ENCODE measurements at places on chromosomes 11 and 22.

DNA sequence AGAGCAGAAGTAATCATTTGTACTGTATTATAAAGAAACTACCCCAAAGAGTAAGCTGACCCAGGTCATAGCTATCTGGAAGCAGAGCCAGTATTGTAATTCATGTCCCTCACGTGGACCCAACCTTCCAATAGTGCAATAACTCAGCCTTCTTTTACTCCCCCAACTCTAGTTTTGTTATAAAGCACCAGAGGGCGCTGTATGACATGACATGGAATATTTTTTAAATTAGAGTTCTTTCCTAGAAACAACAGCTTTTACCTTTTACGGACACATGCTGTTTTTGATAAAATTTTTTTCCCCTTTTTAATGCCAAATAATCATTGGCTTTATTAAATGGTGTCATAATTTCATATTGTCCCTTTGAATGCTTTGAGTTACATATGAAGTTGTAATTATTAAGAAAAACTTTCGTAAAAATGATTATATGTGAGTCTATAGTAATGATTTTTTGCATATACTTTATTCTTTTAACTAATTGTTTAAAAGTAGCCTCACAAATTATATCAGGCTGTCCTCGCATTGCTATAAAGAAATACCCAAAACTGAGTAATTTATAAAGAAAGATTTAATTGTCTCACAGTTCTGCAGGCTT lies 76.9 kb downstream of the DKK3 start:
- no peak for DNase-seq

- DNase-seq = no peak
These were observed 24.5 kb upstream of the RAG2 start for GRCh38 chr11:36622431-36623136.

GRCh38 chr11:70071996-70072395 lies 6.1 kb upstream of the ANO1 start:
- DNase-seq = no peak

DNA sequence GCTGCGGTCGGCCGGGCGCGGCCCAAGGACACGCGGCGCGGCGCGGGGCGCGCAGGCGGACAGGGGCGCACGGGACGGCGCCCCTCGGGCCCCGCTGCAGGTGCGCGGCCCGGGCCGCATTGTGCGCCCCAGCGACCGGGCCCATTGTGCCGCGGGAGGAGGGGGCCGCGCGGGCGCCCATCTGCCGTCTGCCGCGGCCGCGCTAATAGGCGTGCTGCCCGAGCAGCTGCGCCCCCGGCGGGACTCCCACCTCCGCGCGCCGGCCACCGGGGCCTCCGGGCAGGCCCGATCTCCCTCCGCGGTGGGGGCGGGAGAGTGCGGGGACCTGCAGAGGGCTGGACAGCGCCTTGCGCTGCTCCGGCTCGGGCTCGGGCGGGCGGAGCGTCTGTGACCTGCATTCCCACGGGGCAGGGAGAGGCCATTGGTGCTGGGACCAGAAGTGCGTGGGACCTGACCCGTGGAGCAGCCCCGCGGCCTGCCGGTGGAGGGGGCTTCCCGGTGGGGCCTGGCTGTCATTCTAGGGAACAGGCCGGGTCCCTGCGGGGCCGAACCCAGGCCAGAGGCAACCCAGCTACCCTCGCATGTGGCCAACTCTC lies 933 bp downstream of the BRSK2 start:
- peak; percentile 37 for DNase-seq

GRCh38 chr11:71537537-71537936 lies 288 bp upstream of the KRTAP5-8 start:
- DNase-seq = no peak

DNA sequence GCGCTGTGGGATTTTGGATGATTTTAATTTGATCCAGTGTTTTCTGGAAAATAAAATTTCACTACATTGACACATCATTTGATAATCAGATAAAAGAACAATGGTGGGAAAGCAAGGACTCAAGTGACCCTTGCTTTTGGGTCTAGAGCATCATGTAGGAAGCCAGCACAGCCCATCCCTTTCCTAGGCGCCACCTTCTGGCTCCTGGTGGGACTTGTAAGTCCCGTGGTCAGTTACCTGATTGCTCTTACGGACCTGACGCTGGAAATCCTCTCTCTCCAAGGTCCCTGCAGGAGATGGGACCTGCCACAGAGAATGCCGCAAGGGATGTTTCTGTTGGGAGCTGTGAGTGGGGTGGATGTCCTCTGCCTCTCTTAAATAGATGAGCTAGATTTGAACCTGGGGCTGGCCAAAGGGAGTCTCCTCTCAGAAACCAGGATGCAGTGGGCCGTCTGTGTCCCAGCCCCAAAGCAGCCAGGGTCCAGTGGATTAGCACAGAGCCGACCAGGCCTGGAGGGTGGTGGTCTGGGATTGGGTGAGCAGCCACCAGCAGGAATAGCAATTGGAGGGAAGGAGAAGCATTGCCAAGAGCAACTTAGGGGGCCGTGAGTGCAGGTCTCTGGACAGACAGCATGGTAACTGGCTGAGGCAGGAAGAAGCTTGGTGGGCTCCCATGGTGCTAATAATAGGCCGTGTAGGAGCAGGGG lies 21.7 kb downstream of the TIMP3 start:
- no peak for DNase-seq

GRCh38 chr11:42234451-42234951 lies 775.0 kb upstream of the LRRC4C start:
- DNase-seq = no peak

- no peak for DNase-seq
These were observed 71.8 kb downstream of the XRRA1 start for GRCh38 chr11:74877132-74877531.

DNA sequence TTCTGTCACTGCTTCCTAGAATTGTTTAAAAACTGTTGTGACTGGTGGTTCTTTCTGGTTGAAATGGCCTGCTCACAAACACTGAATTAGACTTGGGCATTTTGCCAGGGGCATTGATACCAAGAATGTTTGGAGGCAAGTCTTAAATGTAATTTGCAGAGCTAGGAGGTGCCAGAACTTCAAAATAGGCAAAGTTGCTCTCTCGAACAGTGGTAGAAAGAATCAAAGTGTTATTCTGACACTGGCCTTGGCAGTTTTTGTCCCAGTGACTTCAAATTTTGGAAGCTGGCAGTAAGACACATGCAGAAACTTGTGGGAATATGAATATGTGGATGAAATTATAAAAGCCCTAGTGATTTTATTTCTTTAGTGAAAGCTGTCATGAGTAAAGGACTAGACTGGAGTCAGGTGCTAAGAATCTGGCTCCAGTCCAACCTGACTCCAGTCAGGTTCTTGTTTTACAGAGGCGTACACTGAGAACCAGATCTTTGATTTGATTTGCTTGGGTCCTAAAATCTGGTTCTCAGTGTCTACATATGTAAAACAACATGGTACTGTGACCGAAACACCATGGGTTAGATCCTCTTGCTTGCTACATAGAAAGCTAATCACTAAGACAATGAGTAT lies 20.9 kb downstream of the SVIP start:
- DNase-seq = no peak

DNA sequence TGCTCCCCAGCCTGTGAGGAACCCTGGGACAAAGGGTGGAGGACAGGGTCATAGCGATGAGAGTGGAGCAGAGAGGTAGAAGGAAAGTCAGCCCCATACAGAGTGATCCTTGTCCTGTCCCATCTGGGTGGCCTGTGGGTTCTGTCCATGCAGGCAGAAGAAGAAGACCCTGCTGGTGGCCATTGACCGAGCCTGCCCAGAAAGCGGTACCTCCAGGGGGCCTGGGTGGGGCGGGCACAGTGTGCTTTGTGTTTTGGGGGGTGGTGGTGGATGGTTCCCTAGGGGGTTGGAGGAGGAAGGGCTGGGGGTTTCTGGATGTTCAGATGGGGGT lies 7.9 kb downstream of the SIDT2 start:
- DNase-seq = no peak

- DNase-seq = no peak
These were observed 126.7 kb upstream of the BLID start for GRCh38 chr11:122242731-122243130.

- DNase-seq = peak; percentile 28
These were observed 615 bp downstream of the STT3A start for GRCh38 chr11:125593114-125593820.

- no peak for DNase-seq
These were observed 10.1 kb upstream of the BTBD10 start for GRCh38 chr11:13473013-13473722.

DNA sequence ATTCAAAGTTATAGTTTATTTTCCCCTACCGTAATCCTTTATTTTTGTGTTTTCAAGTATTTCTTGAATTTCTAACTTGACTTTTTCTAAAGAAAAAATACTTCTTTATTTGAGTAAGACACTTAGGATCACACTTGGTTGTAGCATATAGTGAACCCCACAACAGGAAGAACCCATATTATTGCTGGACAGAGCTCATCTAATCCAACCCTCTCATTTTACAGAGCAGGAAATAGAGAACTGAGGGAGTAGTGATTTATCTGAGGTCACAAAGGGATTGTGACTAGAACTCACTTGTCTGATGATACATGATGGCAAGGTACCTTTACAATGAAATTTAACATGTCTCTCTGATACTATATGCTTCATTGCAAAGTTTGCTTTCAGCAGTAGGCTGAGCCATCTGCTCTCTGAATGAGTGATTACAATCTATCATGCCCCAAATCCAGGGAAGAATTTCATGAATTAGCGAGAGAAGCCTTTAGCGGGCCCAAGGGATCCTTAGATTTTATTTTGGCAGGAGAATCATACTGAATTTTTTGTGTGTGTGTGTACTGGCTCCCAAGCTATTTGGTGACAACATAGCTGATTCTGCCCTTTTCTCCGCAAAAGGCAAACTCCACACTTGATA lies 9.8 kb downstream of the SLC17A6 start:
- no peak for DNase-seq

GRCh38 chr11:35146074-35146521 lies 7.1 kb downstream of the CD44 start:
- DNase-seq = no peak

DNA sequence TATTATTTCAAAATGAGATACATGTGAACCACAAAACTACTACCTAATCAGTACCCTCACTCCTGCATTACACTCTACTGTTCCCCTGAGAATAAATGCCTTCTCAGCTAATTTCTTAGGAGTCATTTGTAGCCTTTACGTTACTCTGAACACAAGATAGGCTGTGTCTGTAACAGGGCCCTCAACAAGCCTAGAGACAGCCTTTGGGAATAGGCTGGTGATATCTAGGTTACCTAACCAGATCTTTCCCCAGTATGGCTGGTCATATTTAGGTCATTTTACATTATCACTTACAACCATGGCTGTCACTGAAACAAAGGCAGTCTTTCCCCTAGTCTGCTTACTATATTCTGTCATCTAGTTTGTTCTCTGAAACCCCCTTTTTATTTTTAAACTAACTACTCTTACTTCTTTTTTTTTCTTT lies 14.2 kb downstream of the ATM start:
- no peak for DNase-seq

GRCh38 chr22:36904260-36904880 lies 9.1 kb upstream of the CSF2RB start:
- no peak for DNase-seq

GRCh38 chr11:132691848-132692550 lies 840.3 kb downstream of the OPCML start:
- no peak for DNase-seq

GRCh38 chr11:17921659-17922415 lies 91.0 kb downstream of the SERGEF start:
- no peak for DNase-seq

GRCh38 chr11:83782329-83782728 lies 496.2 kb upstream of the CCDC90B start:
- DNase-seq = no peak

- DNase-seq = no peak
These were observed 10.0 kb downstream of the RHOG start for GRCh38 chr11:3830730-3831129.

GRCh38 chr22:28442264-28442710 lies 237.4 kb downstream of the TTC28 start:
- peak; percentile 76 for DNase-seq

- DNase-seq = no peak
These were observed at the start of gene HBB for GRCh38 chr11:5226732-5227310. Gene HBB (minus strand): TSS chr11:5227071. CDS start chr11:5227021, 50 bp downstream.

- no peak for DNase-seq
These were observed 104.0 kb upstream of the FGF3 start for GRCh38 chr11:69923196-69923595.

DNA sequence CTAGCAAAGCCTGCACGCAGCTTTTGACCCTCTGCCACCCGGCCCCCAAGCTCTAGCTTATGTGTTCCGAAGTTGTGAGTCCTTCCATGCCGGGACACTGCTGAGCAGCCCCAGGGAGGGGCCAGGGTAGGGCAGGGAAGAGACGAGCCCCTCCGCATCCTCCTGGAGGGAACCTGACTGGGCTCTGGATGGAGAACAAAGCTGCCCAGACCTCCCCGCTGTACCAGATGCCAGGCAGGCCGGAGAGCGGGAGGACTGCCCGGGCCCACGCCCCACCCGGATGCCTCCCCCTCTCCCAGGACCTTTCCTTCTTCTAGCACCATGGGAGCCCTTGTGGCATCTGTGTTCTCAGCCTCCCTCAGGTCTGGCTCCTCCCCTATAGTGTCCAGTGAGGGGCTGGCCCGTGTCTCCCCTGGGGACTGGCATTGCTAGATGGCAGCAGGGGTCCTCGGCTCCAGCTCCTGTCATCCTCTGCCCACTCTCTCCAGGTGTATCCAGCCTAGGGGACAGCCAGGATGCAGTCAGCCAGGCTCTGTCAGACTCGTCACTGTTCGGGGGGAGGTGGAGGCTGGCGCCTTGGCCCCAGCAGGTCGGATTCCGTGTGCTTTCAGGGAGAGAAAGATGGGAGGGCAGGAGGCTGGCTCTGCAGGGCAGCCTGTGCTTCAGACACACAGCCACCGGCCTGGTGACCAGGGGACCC lies 46.1 kb downstream of the ALX4 start:
- DNase-seq = no peak

DNA sequence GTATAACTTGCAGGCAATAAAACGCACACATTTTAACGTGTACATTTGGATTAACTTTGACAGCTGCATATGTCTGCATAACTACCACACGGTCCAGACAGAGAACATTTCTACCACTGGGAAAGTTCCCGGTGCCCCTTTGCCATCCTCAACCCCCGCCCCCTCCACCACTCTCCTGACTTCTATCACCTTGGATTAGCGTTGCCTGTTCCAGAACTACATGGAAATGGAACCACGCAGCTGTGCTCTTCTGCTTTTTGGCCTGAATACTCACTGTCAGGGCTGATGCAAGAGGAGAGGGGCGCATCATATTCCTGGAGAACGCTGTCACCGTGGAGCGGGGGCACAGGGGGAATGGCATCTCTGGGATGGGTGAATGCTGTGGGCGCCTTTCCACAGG lies 62.1 kb downstream of the LRP5 start:
- DNase-seq = no peak
